Mucosa of descending colon (tissue), 3 donors: ENCODE measurements at places on chromosomes 1 and 21.

DNA sequence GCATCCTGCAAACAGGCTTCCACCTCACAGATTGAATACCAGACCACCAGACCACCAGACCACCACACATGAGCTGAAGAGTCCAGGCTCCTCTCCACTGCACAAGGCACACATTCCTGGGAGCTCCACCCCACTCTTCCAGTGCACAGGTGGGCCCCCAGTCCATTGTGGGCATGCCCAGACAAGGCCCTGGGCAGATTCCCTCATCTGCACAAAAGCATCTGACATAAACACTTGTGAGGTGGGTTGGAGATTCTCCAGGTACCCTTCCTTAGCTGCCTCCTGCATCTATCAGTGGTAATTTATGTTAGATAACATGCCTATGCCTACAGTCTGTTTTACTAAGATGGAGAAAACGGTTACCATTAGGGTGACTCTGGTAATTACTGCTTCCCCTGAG lies 11.6 kb upstream of the CTBS start:
- DNase-seq: no peak

DNA sequence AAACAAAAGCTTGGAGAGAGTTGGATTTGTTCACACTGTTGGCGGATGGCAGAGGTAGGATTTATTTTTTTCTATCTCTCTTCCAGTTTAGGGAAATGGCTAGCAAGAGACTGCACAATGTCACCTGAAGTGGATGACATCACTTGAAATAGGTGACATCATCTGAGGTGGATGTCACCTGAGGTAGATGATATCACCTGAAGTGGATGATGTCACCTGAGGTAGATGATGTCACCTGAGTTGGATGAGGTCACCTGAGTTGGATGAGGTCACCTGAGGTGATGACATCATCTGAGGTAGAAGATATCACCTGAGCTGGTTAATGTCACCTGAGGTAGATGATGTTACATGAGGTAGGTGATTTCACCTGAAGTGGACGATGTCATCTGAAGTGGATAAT lies 413.4 kb downstream of the DSCAM start:
- DNase-seq: no peak

- no peak for DNase-seq
Measured at GRCh38 chr1:25666460-25666859, 49.9 kb downstream of the MAN1C1 start.

DNA sequence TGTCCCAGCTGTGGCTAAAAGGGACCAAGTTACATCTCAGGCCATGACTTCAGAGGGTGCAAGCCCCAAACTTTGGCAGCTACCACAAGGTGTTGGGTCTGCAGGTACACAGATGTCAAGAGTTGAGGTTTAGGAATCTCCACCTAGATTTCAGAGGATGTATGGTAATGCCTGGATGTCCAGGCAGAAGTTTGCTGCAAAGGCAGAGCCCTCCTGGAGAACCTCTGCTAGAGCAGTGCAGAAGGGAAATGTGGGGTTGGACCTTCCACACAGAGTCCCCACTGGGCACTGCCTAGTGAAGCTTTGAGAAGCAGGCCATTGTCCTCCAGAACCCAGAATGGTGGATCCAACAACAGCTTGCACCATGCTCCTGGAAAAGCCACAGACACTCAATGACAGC lies 10.1 kb upstream of the PHGDH start:
- no peak for DNase-seq

GRCh38 chr1:7613106-7613850 lies 157.8 kb upstream of the VAMP3 start:
- no peak for DNase-seq
